ENCODE measurements at places on chromosomes 1 and 21. TPM values are rescaled to one million over a fixed set of nuclear protein-coding genes. Genes with fewer than 3 reads are reported as not detected.

The PEX11B gene
- 31.1 TPM for total RNA-seq

The VCAM1 gene
- total RNA-seq, result 5.9 TPM

The OR6N1 gene
- total RNA-seq, result not detected

The CD247 gene
- total RNA-seq, result 0.26 TPM

The PLA2G2A gene
- 0.36 TPM for total RNA-seq

The IVL gene
- total RNA-seq, result 12.1 TPM

The OR2T2 gene
- 4.4 TPM for total RNA-seq

The FCGR1A gene
- total RNA-seq, result not detected
